Right atrium auricular region (tissue), 2 donors: ENCODE measurements at places on chromosomes 12 and 14. TPM values are rescaled to one million over a fixed set of nuclear protein-coding genes. Genes with fewer than 3 reads are reported as not detected.
A peak's percentile ranks its signal among the peaks of the same experiment; 100 is the strongest.

DNA sequence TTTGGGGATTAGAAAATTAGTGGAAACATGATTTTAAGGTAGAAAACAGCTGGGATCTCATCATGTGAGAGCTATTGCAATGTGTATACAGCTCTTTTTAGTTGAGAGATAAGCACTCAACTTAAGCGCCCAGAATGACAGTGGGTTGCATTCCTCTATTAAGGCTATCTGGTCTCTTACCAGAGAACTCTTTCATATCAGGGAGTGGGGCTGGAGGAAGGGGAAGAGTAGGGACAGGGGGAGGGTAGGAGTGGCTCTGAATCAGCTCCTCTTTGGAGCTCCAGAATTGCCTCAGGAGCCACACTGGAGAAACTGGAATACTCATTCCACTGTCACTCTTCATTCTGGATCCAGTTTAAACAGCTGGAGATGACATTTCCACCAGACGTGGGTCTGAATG lies 9.2 kb upstream of the PLEKHG3 start:
- no peak for DNase-seq

EIF2B1 gene
- 65.9 TPM for total RNA-seq

GRCh38 chr12:106226884-106227640 lies 20.8 kb downstream of the CKAP4 start:
- DNase-seq = peak; percentile 60

GRCh38 chr14:30283822-30284446 lies 275.0 kb upstream of the G2E3 start:
- no peak for DNase-seq

DNA sequence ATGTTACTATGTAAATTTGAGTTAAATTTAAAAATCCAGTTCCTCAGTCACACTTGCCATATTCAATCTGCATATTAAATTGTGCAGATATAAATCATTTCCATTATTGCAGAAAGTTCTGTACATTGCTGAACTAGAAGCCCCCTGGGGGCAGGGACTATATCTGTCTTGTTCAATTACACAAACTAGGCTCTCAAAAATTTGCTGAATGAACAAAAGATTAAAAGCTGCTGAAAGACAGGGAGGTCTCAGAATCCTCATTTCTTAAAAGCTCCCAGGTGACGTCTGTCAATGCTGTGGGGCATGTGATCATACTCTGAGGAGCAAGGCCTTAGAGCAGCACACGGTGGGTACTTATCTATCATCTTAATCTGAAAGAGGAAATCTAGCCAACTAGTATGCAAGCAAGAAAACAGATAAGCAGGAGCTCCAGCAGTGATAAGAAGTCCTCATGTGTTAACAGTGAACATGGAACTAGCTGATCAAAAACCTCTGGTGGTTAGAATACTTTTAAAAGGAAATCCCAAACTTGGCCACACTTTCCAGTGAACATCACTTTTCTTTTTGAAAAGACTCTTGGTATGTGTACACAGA lies 60.5 kb downstream of the APPL2 start:
- DNase-seq = no peak

DNA sequence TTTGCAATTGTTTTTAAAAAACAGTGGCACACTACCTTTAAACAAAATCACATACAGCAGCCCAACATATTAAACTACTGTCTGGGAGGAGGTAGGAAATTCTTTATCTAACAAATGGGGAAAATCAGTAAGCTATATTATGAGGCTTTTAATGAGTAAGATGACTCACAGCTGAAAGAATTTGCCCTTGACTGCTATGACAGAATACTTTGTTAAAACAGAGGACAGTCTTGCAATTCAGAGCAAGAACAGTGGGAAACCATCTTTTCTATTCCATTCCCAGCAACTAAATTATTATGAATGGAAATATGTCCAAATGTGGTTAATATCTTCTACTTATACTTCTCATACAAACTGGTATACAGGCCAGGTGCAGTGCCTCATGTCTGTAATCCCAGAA lies 49.2 kb upstream of the SGPP1 start:
- no peak for DNase-seq

ACOT4 gene
- 0.63 TPM for total RNA-seq

DNA sequence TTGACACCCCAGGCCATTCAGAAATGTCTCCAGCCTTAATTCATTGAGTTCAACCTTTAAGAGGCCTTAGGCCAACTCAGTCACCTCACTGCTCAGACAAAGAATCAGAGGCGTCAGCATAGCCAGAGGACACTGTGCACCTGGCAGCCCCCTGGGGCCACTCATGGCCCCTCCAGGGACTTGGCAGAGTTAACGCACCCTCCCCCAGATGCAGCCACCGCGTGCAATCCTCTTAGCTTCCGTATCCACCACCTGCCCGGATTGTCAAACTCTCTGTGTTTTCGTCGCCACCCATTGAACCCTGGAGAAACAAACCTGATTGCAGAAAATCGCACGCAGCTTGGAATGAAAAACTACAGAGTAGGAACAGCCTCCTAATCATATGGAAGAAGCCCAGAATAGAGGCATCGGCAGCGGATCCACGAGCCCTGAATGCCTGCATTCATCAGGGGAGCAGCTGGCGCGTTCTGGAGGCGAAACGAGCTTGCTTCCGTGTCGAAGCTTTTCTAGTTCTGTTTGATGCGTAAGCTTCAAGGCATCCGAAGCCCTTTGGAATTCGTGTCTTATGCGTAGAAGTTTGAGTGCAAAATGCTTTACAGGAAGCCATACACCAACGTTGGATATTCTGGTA lies 22.4 kb downstream of the BRI3BP start:
- DNase-seq = no peak

- no peak for DNase-seq
Observed at GRCh38 chr12:71214511-71215285, 56.9 kb upstream of the TSPAN8 start.

DNA sequence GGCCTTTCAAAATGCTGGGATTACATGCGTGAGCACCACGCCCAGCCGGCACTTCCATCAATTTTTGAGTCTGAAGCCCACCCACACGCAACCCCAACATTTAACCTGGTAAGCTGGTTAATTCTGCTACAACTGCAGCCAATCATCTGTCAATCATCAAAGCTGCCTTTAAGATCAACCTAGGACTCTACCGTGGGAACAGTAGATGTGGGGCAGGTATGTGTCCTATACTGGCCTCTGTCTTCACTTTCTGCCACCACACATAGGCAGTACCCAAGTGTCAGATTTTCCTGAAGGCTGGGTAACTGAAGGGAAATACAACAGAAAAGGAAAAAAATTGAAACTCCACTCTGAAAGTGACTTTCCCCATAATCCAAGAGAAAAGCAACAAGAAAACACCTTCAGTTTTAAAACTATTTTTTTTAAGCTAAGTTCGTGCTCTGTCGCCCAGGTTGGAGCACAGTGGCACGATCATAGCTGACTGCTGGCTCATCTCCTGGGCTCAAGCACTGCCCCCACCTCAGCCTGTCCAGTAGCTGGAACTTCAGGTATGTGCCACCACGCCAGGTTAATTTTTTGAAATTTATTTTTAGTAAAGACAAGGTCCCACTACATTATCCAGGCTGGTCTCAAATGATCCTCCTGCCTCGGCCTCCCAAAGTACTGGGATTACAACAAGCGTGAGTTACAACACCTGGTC lies 22.2 kb downstream of the VCPKMT start:
- DNase-seq = no peak

DNA sequence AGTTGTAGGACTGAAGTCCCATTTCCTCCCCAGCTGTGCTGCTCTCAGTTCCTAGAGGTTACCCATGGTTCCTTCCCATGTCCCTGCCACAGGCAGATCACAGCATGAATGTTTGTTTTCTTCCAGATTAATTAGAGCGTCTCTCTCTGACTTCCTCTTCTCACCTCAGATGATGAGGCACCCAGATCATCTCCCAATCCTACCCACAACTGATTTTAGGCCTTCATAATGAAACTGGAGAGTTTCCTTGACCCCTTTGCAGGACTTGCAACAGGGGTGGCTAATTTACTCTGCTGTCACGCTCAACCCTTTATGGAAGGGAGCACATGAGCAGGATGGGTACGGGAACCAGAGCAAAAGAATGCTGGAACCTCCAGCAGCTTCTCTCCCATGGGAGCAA lies 32.1 kb upstream of the TXNRD1 start:
- no peak for DNase-seq

- DNase-seq = no peak
Observed at GRCh38 chr12:48160807-48161206, 3.5 kb upstream of the ASB8 start.

- no peak for DNase-seq
Observed at GRCh38 chr12:3251691-3252090, 174.5 kb downstream of the TSPAN9 start.

LRRC9 gene
- not detected for total RNA-seq

- no peak for DNase-seq
Observed at GRCh38 chr14:32622742-32623141, 293.6 kb downstream of the AKAP6 start.

DNA sequence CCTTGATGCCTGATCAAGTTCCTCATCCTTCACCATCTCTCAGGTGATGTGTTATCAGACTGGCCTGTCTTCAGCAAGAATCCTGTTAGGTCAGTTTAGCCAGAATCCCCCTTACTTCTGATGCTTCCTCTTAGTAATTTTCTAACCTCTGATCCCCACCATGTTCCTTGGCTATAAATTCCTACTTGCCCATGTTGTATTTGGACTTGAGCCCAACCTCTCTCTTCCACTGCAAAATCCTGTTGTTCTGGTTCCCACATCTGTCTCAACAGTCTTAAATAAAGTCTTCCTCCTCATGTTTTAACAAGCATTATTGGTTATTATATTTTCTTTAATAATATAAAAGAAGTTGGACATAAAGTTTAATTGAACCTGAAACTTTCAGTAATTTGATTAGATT lies 987.8 kb upstream of the USP15 start:
- DNase-seq = no peak

GRCh38 chr12:97452839-97453238 lies 9.8 kb upstream of the RMST start:
- DNase-seq = no peak

HOXC12 gene
- not detected for total RNA-seq

OTUB2 gene
- total RNA-seq = 0.43 TPM

OXA1L gene
- total RNA-seq = 93.0 TPM

DNA sequence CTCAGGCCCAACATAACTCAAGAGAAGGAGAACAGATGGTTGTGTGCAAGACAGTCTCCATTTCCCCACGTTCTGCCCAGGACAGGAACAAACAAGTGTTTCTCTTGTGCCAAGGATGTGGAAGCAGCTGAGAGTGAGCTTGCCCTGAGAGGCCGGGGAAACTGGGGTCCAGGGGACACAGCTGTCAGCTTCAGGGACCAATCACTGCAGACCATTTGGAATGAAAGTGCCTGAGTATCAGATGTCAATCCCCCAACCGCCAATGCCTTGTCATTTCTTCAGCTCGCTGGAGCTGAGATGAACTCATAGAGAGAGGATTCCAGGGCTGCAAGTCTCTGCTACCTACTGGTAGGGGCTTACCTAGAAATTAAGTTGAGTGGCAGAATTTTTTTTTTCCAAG lies 71.9 kb upstream of the METAP2 start:
- DNase-seq = no peak

NANOG gene
- not detected for total RNA-seq

DNA sequence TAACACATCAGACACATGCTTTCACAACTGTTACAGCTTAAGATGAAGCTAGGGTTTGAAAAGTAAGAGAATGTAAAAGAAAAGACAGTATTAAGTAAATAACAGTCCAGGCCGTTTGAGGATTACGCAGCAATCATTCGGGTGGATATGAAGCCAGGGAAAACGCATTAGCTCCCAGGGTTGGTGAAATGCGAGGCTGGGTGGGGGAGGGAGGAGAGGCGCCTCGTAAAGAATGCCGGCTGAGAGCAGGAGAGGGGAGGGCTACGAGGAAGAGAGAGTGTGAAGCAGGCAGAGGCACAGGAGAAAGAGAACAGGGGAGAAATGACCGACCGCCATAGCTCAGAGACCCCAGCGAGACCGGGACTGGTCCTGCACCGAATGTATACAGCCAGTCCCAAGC lies 73.0 kb downstream of the IQSEC3 start:
- DNase-seq = no peak

DNA sequence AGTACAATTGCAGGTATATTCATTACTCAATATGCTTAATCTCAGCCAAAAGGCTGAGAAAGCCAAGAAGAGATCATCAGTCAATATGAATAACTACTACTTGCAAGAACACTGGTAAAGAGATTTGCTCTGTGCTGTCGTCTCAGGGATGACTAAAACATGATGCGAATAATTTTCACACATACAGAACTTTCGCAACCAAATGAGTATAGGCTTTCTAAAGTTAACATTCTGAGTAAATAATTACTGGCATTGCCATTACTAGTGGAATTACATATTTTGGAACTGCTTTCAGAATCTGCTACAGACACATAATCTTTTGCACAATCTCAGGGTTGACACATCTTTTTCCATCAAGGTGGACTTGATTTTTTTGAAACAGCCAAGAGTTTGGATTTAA lies 24.7 kb downstream of the NCKAP1L start:
- DNase-seq = no peak

DNA sequence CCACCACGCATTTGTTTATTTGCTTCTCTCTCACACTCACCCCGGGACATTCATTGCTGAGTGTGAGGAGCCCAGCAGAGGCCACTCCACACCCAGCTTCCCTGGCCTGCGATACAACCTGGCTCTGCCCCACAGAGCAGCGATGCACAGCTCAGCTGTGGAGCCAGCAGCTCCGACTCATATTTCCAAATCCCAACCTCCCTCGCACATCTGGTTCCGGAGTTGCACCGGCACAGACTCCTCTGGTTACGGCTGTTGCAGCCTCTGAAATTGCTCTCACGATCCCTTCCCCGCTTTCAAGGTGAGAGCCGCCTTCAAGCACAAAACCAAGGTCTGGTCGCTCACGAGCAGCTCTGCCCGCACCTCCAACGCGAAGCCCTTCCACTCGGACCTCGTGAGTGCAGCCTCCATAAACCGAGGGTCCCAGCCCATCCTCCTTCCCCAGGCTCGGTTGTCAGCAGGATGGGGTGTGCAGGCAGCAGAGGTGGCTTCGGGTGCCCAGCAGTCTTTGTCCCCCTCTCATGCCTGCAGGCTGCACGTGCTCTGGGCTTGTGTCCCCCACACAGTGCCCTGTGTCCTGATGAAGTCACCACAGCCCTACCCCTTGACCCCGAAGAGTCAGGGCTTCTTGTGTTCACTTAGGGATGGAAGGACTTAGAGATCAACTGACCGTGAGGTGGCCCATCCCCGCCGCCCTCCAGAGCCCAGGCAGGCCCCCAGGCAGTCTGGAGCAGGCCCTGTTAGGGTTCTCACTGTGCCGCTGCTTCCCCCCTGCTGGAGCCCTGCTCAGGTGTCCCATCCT lies 184.3 kb downstream of the ADGRD1 start:
- no peak for DNase-seq

CGRRF1 gene
- 17.4 TPM for total RNA-seq

MUCL1 gene
- total RNA-seq = not detected

DNA sequence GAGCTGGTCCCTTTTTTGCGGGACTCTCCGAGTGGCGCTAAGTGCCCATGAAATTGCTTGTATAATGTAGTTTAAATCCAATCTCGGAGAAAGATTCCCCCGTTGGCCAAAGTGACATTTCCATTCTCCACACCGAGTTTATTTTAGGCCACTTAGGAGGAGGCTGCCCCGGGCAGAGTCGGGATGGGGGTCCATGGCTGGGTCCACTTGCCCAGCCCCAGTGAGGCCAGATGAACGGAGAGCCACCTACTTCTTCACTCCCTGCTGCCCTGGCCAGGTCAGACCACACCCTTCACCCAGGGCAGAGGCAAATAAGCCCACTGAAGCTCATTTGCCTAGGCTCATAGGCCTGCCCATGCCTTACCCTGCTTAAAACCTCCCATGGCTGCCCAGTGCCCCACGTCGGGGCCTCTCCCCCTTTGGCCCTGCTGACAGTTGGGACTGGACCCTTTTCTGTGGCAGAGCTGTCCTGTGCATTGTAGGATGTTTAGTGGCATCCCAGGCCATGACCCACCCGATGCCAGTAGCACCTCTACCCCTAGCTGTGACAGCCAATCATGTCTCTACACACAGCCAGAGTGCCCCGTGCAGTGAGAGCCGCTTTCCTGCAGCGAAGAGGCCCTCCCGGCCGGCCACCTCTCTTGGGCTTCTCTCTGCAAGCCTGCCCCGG lies 51.3 kb downstream of the FAM222A start:
- DNase-seq = no peak
